ENCODE measurements at places on chromosomes 7 and 10. TPM values are rescaled to one million over a fixed set of nuclear protein-coding genes. Genes with fewer than 3 reads are reported as not detected.
A peak's percentile ranks its signal among the peaks of the same experiment; 100 is the strongest.

COX19 gene
- total RNA-seq: 8.4 TPM

- DNase-seq: no peak
Observed at GRCh38 chr7:40348126-40348728, 213.4 kb downstream of the SUGCT start.

DNA sequence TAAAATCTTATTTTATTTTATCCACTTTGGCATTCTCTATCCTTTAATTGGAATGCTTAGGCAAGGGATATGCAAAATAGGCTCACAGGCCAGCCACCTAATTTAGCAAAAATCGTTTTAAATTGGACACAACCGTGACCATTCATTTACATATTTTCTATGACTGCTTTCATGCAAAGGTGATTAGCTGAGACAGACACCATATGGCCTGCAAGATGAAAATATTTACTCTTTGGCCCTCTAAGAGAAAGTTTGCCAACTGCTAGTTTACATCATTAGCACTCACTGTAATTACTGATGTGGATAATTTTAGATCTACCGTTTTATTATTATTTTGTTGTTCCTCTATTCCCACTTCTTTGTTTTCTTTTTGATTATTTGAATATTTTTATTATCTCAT, 375.5 kb upstream of the LRRTM3 start:
- DNase-seq: no peak

GALNT11 gene
- 29.6 TPM for total RNA-seq

GRCh38 chr10:124472071-124472470, 10.4 kb downstream of the LHPP start:
- DNase-seq: no peak

HTRA1 gene
- total RNA-seq: 14.5 TPM

GRCh38 chr7:45176886-45177731, 19.5 kb downstream of the RAMP3 start:
- DNase-seq: peak; percentile 39

DNA sequence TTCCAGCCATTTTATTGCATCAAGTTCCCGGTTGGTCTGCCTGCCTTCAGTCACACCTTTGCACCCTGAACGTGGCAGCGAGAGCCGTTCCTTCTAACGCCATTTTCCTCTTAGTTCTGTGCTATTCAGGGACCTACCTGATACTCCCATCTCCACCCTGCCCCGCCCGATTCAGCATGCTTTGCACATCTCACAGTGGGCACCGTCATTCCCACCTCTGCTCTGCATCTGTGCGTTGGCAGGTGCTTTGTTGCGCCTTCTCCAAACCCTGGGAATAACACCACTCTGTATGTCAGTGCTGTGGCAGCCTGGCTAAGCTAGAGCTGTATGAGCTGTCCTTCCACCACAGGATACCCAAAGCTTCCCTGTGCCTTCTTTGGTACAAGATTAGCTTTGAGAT, 96.8 kb downstream of the ACTR3B start:
- no peak for DNase-seq

GRCh38 chr7:100126931-100127865, at the start of gene MBLAC1:
MBLAC1 (plus strand) TSS chr7:100126967; CDS start chr7:100127396, 429 bp downstream.
- DNase-seq: peak; percentile 98

DNA sequence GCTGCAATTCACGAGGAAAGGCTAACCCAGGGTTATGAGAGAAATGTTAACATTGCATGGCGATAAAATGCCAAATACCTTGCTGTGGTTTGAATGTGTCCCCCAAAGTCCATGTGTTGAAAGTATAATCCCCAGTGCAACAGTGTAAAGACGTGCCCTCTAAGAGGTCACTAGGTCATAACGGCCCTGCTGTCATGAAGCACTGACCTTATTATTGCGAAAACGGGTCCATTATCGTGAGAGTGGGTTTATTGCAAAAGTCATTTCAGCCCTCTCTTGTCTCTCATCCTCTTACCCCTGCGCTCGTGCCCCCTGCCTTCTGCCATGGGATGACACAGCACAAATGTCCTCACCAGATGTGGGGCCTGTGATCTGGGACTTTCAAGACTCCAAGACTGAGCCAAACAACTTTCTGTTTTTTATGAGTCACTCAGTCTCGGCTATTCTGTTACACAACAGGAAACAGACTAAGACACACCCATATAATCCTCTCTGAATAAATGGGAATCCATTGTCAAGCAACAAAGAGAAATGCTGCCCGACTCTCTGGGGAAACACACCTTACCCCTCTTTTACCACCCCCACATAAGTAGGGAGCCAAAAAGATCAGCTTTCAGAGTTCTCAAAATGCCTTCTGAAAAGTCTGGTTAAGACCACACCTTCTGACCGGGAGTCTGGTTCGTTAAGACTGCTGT, 73.1 kb upstream of the UCN3 start:
- no peak for DNase-seq

DNA sequence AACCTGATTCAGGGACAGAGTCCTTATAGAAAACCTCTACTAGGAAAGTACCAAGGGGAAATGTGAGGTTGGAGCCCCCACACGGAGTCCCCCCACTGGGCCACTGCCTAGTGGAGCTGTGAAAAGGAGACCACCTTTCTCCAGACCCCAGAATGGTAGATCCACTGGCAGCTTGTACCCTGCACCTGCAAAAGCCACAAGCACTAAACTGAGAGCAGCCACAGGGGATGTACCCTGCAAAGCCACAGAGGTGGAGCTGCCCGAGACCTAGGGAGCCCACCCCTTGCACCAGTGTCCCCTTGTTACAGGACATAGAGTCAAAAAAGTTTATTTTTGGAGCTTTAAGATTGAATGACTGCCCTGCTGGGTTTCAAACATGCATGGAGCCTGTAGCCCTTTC, 87.2 kb upstream of the KCNMA1 start:
- no peak for DNase-seq

- DNase-seq: no peak
Observed at GRCh38 chr10:83212632-83213334, 926.5 kb upstream of the GHITM start.

DNA sequence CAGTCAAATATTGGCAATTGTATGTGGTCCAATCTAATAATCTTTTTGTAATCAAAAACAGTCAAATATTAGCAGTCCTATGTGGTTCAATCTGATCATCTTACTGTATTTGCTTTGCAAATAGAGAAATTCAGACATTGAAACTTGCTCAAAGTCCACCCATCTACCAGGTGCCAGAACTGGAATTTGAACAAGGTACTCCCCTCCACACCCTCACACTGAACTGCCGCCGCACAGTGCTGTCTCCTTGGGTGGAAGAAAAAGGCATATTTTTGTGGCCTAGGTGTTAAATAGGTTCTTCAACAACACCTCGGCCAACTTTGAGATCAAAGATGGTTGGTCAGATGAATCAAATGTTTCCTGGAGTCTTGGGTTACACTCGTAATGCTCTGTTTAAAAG, 544.2 kb upstream of the GALNT17 start:
- no peak for DNase-seq

- no peak for DNase-seq
Observed at GRCh38 chr7:140600341-140600740, 40.3 kb downstream of the DENND2A start.

- peak; percentile 64 for DNase-seq
Observed at GRCh38 chr10:11936389-11937152, 106.0 kb downstream of the UPF2 start.

GPR37 gene
- 20.0 TPM for total RNA-seq

SLC13A1 gene
- not detected for total RNA-seq

GRCh38 chr7:127158659-127159058, 94.1 kb downstream of the GRM8 start:
- peak; percentile 5 for DNase-seq

- no peak for DNase-seq
Observed at GRCh38 chr7:664402-664775, 62.1 kb upstream of the DNAAF5 start.

FOXI2 gene
- total RNA-seq: 1.2 TPM

DNA sequence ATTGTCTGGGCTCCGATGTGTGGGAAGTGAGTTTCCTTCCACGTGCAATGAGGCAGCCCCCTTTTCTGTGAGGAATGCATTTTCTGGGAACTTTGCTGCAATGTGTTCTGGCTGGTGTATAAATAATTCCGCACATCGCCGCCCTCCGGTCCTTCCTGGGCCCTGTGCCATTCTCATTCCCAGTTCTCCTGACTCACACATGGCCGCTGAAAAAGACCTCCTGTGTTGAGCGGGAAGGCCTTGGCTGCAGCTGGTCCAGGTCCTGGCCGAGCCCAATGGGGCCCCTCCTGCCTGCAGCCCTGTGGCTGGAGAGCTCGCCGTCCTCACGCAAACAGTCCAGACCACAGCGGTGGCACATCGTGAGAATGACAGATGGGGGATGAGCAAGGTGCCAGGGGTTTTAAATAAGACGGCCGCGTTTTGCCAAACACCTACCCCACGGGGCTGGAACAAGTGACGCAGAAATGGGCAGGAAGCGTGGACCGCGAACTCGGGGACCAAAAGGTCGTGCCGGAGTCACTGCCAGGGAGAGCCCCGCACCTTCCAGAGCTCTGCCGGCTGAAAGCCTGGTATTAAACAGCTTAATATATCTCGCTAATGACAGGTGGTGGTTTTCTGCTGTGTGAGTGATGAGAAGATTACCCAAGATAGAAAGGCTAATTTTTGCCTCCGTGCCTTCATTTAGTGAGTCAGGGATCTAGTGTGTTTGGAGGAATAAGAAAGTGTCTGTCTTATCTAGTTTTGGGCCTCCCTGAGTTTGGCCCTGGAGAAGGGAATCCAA, 37.0 kb downstream of the FAM20C start:
- no peak for DNase-seq

DNA sequence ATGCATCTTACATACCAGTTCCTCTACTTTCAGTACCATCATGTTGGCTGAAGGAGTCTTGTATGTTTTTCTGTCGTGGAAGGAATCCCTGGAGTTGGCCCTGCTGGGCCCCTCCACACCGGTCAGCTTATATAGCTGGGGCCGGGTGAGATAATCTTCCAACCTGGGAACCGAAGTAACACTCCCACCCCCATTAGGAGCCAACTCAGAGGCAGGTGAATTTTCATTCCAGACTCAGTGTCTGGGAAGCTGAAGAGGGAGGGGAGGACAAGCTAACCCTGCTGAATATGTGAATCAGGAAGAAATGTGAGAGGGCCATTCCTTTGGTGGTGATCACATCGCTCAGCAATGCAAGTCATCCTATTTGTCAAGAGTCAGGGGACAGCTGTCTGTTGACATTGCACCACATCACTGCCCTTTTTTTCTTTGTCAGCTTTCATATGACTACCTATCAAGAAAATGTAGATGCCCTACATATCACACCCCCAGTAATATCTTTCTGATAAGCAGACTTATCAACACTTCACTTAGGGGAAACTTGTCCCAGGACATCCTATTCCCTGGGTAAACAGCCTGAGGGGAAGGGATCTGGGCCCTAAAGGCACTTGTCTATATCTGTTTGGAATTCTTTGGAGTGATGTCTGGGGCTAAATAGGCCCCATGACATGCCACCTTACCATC, at the start of gene ANKRD1:
Gene ANKRD1 (minus strand): TSS at position 102 of the 681 bp plus-strand sequence. CDS start 60 bp downstream, at position 42.
- DNase-seq: peak; percentile 15

DNA sequence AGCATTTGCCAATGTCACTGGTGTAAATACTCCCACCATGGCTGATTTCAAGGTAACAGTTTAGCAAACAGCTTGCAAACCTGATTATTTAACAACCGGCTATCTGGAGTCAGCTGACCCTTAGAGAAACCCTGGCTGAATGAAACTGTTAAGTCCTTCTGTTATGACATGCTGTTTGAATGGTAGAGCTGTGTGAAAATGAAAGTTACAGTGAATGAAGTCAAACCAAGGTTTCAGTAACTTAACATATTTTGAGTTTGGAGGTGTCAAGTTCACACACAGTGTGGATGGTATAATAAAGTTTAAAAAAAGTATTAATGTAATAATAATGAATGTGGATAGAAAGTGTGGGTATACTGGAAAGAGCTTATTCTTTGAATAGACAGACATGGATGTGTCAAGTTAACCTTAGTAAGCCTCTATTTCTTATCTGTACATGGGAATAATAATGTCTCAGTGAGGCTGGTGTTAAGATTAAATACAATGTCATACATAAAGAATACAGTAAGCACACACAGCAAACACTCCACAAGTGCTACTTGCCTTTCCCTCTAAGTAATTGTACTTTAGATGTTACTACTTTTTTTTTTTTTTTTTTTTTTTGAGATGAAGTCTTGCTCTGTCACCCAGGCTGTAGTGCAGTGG, 150.4 kb downstream of the TAX1BP1 start:
- DNase-seq: no peak

GPRIN2 gene
- total RNA-seq: 4.3 TPM

DNA sequence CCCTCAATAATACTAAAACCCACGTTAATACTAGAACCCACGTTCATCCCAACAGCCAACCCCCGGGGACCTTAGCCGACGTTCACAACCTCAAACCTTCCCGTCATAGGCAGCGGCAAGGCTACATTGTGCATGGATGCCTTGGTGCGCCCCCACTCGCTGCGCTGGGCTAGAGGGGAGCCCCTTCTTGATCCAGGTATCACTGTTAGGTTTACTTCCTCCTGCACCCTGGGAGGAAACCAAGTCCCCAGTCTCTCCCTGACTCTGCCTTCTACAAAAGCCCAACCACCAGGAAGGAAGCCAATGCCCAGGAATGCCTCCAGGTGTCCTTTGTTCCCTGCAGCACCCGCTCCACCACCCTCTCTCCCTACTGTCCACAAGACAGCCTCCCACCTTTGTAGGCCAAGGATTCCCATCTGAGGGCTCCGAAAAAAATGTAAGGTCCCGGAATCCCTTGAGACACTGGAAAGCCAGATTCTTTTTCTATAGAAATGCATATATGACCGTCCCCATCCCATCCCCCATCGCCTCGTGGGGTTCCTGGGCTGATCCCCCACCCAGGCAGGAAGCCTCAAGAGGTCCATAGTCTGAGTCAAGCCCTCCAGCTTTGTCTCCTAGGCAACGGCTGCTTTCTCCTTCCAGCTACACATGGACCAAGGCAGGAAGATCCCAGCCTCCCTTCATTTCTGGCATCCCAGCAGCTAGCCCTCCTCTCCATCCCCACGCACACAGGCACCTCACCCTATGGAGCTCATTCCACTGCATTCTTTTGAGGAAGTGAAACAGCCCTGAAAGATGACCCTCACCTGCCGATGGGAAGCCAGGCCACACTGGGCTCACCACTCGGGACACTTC, 25.2 kb downstream of the CTBP2 start:
- DNase-seq: peak; percentile 68

AS3MT gene
- total RNA-seq: 10.7 TPM

DNA sequence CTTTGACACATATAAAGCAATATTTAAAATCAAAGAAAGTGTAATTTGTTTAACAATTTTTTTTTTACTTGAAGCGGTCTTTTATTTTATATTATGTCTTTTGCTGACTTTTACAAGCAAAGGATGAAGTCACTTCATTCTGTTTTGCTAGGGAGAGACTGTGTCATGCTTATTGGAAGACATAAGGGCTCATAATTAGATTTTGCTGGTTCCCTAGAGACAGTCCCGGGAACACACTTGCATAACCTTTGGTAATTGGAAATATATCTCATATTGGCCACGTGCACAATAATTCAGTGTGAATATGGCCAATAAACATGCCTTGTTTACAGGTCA, 448 bp upstream of the NET1 start:
- no peak for DNase-seq
